ENCODE measurements at places on chromosomes 4 and X.
A peak's percentile ranks its signal among the peaks of the same experiment; 100 is the strongest.

GRCh38 chr4:185849664-185850550 is 37.9 kb upstream of the SORBS2 start:
- DNase-seq, result no peak

- DNase-seq, result no peak
These were observed 55.3 kb downstream of the FIP1L1 start for GRCh38 chr4:53432528-53433424.

DNA sequence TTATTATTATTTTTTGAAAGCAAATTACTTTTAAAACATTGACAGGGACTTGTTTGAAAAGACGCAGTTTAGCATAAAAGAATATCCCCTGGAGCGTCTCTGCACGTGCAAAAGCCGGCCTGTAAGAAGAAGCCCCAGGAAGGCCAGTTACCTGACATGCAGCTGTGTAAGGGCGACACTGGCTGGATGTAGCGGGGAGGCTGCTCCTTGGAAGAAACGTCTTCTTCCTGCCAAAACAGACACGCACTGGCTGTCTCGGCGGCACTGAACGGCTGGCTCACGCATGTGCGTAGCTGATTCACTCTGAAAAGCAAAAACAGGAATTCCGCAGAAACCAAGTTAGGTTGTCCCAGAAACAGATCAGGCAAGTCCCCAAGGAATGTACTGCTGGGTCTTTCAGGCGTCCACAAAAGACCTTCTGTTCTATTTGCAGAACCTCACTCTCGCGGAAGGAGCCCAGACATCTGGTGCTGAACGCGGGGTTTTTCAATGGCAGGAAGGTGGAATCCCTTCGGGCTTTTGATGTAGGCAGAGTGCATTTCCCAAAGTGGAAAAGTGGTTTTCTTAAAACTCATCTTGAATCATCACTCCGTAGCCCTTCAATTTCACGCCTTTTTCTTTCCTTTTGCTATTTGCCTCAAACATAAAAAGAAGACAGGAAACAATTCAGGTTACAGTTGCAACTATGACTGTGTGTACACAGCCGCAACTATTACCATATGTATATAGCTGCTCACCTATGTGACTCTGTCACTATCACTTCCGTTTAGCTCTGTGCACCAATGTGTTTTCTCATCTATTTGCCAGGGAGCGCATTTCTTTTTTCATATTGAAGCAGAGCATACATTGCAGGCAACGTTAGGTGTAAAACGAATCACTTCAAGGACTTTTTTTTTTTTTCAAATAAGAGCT is 38.1 kb upstream of the ARSH start:
- peak; percentile 4 for DNase-seq

- DNase-seq, result no peak
These were observed 15.5 kb downstream of the LONRF3 start for GRCh38 chrX:118989886-118990285.

GRCh38 chrX:72128881-72129280 is 2.8 kb downstream of the RTL5 start:
- DNase-seq, result no peak

GRCh38 chr4:169225058-169225751 is 45.6 kb downstream of the SH3RF1 start:
- DNase-seq, result peak; percentile 98

DNA sequence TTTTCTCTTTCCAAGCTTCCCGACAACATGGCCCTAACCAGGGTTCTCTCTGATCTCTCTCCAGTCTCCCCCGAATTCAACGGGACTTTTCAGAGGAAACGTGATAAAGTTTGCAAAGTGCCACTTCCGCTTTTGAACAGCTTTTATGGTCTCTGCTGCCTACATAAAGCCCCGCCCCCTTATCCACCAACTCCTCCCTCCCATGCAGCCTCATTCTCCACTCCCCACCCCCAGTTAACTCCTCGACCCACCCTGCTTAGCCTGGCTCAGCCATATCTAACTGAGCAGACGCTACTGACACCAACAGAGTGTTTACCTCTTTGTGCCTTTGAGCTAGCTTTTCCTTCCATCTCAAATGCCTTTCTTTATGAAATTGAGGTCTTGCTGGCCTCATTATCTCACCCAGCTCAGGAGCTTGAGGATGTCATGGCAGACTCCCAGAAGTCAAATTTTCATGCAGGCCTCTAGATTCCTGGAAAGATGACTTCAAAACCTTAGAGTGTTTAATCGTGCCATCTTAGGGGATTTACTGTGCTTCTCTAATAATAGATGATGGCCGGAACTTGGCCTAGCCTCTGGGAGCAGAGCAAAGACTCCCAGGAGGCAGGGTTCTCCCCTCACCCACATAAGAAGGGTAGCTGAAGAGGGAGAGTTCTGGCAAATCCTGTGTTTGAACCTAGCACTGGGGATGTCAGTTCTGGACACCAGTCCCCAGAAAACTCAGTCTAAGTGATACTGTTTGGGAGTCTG is 606.0 kb downstream of the BCOR start:
- DNase-seq, result no peak

DNA sequence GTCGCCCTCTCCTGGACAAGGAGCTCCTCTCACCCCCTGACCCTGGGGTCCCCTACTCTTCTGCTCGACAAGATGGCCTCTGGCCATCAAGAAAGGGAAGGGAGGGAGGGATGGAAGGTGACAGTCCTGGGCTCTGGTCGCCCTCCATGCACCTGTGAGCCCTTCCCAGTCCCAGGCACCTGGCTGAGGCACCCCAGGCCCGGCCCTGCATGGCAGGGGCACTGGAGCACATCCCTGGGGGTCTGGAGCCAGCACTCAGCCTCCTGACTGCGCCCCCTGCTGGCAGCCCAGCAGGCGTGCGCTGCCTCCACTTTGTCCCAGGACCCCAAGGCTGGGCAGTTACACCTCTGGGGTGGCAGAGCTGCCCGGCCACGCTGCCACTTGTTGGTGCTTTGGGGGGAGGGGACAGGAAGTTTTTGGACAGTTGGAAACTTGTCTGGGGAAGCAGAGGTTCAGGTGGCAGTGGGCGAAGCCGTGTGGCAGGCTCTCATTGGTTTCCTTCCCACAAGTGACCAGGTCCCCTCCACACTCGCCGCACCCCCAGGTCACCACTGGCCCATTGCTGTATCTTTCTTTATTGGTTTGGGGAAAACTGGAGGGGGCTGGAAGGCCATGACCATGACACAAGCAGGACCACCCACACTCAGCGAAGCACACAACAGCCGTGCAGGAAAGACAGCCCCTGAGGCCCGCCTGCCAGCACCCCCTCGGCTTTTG is 4.3 kb downstream of the PNCK start:
- DNase-seq, result no peak

DNA sequence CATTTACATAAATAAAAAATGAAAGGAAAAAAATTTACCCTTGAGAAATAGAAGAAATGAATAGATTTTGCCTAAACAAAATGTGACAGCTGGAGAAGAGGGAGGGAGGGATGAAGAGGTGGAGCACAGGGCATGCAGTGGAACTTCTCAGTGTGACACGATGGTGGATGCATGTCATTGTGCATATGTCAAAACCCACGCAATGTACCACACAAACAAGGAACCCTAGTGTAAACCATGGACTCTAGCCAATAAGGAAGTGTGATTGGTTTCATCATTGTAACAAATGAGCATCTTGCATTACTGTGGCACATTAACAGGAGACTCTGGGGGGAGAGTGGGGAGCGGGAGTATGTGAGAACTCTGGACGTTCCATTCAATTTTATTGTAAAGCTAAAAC is 58.6 kb downstream of the GATB start:
- DNase-seq, result no peak

- DNase-seq, result no peak
These were observed 59.6 kb downstream of the STK32B start for GRCh38 chr4:5110901-5111300.

DNA sequence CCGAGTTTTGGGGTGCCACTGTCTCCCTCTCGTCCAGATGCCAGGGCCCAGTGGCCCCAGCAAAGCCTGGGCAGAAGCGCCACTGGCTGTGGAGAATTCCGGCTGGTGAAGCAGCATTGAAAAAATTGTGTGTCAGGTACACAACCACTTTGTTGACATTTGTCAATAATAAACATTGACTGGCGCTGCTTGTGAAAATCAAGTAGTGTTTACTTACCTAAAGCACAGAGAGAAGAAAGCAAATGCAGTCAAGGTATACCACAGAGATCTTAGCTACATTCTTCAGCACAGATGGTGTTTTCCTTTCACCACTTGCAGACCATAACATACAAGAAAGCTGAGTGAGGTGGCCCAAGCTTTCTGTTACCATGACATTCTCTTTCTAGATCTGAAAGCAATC is 14.5 kb upstream of the SLC7A11 start:
- DNase-seq, result no peak

- DNase-seq, result no peak
These were observed at the start of gene RIPPLY1 for GRCh38 chrX:106903291-106903824. RIPPLY1 (minus strand) TSS chrX:106903341; CDS start chrX:106903287, 54 bp downstream.

GRCh38 chrX:9278475-9279233 is 186.2 kb upstream of the TBL1X start:
- no peak for DNase-seq

GRCh38 chrX:68372665-68373064 is 60.6 kb downstream of the OPHN1 start:
- DNase-seq, result no peak

- peak; percentile 88 for DNase-seq
These were observed 31.2 kb upstream of the MCF2 start for GRCh38 chrX:139739138-139739537.

DNA sequence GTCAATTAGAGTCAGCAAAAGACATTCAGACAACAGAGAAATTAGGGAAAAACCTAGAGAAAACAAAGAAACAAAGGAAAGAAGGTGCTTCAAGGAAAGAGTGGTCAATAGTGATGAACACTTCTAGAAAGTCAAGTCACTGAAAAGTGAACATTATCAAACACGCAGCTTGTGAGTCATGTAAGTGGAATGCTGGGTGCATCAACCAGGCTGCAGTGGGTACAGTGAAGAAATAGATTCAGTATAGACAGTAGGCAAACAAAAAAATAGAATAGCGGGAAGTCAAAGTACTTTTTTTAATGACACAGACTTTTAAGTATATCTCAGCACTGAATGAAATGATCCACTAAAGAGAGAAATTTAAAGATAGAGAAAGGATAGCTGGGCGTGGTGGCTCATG is 245.8 kb downstream of the ARHGAP24 start:
- peak; percentile 74 for DNase-seq

DNA sequence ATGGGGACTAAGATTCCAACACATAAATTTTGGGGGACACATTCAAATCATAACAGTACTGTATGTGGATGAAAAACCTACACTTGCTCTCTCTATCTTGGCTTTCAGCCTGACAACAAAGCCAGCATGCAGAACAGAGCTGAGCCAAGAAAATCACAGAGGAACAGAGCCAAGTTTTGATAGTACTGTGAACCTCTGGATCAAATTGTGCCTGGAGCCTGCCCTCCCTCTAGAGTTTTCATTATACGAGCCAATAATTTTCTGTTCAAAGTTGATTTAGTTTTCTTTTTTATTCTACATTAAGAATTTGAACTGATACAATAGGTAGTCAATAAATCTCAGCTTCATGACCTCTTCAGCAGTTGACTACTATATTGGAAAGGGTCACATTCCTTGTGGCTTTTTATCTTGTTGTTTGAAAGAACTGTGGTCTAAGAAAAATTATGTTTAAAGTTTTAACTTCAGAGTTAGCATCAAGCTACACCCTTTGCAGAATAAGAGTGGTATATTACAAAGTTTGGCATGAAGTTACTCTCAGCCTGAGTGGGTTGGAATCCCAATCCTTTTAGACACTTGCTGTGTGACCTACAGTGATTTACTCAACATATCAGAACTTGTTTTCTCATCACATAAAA is 31.1 kb downstream of the GRID2 start:
- DNase-seq, result no peak

DNA sequence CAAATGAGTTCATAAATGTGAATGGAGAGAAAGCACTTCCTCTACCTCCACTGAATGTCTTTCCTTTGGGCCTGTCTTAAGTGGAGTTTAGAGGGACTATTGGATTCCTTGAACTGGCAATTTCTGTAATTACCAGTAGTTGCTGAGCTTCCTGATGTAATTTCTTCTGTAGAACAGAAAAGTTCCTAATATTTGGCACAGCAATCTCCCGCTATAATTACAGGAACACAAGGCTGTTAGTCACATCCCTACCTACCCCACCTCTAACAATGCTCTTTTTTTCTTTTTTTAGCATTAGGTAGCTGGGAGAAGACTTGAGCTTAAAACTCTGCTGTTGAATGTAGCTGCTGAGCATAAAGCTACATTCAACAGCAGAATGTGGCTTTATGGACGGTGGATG is 24.8 kb upstream of the RBPJ start:
- no peak for DNase-seq
